NCI-H82 (cell line): ENCODE measurements at places on chromosomes 6 and 20.

DNA sequence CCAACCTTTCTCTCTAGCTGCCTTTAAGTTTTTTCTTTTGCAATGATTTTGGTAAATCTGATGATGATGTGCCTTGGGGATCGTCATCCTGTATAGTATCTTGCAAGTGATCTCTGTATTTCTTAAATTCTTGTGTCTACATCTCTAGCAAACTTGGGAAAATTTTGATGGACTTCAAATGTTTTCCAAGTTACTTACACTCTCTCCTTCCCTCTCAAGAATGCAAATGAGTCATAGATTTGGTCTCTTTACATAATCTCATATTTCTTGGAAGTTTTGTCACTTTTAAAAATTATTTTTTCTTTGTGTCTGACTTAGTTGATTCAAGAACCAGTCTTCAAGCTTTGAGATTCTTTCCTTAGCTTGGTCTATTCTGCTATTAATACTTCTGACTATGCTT is 176.4 kb downstream of the TBC1D32 start:
- no peak for DNase-seq

DNA sequence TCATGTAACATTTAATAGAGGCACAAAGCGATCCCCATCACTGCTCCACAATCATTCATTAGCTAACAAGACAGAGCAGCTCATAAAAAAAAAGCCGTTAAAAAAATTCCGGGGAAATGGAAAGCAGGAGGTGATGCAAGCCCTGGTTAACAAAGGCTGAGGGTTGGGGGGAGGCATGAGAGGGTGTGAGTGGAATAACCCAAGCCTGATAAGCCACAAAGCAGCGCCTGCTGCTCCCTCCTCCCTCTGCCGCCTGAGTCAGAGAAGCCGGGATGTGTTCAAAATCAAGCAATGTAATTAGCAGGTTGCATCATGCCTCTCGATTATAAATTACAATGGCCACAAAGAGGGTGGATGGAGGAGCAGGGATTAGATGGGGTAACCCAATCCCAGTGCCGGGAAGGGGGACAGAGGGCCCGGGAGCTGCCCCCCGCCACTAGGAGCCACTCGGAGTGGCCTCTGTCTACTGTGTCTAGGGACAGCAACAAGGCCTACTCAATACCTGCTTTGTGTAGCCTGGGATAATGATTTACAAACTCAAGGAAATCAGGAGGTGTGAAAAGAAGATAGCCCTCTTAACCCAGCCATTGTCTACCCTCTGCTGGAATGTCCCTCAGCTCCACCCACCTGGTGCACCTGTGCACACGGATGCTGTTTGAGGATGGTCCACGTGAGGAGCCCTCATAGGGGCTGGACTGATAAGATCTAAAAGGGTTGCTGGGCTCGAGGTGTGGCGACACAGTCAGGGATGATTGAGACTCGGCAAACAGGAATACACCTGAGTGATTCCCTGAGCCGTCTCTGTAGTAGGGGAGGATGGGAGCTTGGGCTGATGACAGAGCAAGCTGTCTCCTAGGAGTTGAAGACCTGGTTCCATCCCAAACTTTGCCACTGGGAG is 156.9 kb downstream of the VEGFA start:
- DNase-seq: peak; percentile 87

- no peak for DNase-seq
Observed at GRCh38 chr6:88913471-88913870, 49.9 kb downstream of the RNGTT start.

DNA sequence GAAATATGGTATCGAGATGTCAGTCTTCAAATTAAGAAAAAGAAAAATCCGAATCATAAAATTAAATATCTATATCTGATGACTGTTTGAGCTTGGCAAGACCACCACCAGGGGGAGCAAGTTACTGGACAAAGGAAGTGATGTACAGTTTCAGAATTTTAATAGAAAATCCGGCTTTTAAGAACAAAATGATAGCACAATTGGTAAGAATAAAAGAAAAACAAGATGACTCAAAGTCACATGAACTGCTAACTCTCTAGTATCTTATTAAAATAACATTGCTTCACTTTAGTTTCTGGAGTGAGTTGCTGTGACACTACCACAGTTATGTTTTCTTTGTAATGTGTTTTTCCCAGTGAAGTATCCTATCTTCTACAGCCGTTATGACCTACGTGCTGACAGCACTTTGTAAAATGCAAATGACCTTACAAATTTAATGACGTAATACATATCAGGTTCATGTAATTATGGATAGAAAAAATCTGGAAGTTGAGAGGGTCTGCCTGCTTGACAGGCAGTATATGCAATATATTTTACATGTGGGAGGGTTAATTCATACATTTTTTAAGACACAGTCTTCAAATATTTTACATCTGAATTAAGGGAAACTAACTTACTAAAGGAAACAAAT is 405.3 kb upstream of the HS3ST5 start:
- peak; percentile 71 for DNase-seq

GRCh38 chr6:111588366-111588765 is 17.3 kb downstream of the TRAF3IP2 start:
- DNase-seq: no peak

DNA sequence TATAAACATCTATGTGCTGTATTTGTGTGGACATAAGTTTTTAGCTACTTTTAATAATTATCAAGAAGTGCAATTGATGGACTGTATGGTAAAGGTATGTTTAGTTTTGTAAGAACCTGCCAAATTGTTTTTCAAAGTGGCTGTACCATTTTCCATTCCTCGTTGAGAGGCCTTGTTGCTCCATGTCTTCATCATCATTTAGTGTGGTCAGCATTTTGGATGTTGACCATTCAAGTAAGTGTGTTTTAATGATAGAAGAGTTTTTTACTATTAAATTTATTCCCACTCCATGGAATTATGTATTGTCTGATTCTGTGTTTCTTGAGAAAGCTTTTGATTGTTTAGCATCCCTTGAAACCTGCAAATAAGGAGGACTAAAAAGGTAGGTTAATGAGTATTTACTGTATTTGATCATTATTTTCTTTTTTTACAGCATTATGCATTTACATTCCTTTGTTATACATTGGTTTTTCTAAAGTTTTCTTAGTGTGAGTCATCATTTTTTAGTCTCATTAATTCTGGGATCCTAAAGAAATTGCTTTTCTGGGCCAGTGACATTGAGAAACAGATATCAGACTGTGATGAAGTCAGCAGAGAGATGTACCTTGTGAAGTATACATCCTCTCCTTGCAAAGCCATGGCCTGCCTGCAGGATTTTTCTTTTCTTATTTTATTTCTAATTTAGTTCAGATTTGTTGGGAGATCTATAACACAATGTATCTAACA is 312.8 kb upstream of the PTCHD4 start:
- DNase-seq: no peak

DNA sequence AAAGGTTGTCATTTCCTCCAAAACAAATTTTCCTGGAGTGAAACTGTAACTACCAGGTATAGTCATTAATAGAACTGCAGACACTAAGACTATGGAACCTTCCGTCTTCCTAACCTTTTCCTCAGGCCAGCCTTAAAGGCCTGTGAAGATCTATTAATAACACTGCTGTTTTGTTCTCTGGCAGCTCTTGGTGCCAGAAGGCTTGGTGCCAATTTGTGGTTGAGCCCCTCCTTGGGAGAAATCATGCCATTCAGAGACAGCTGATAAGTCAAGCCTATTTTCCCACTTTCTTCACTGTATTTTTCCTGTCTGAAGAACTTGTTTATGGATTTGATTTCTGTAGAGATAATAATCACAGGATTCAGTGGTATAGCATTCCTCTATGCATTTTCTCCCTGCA is 64.8 kb downstream of the HCRTR2 start:
- no peak for DNase-seq
